Stimulated activated CD8-positive, alpha-beta memory T cell treated with anti-CD3 and anti-CD28 coated beads, Interleukin-4, amount 100 ng/mL, for 48 hours (primary cell): ENCODE measurements at places on chromosomes 3 and 15.

DNA sequence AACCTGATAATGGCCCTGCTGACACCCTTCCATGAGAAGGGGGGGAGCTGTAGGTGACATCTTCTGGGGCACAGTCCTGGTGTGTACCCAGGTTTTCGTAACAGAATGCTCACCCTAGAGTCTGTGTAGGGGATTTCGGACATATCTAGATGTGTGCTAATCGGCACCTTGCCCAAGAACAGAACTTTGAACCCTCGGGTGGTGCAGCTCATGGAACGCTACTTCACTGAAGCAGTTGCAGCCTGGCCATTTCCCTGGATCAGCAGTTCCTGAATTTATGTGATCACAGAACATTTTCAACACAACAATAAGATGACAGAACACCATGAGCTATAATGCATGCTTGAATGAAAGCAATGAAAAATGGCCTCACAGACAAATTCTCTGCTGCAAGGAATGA is 57.5 kb upstream of the MUC13 start:
- no peak for DNase-seq

DNA sequence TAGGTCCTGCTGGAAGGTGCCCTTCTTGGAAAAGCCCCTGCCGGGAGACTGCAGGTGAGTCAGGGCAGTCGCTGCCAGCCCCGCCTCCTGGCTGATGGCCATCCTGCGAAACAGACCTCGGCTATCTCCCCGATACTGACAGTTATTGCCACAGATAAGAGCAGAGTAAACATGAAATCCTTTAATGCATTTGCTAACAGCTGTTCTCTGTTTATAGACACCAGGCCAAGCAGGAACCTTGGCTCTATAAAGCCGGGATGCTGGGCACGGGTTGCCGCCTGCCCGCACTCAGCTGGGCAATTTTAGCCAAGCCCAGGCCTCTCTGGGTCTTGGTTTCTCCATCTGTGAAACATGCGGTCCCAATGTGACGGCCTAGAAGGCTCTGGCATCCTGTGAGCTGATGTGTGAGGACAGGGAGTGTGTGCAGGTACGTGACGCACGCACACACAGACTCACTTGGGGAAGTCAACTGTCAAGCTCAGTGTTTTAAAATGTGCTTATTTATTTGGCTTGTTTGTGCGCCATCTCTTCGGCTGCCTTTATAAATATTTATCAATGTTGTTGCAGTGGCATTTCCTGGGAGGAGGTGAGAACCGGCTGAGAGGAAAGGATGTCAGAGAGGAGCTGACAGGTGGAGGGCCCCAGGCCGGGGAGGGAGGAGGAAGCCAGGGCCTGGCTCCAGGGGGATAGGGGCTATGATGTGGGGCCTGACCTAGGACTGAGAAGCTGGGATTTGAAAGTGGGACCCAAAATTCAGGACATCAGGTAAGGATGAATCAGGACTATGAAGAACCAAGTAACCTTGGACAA is 50.8 kb upstream of the PRR23E start:
- DNase-seq, result no peak

DNA sequence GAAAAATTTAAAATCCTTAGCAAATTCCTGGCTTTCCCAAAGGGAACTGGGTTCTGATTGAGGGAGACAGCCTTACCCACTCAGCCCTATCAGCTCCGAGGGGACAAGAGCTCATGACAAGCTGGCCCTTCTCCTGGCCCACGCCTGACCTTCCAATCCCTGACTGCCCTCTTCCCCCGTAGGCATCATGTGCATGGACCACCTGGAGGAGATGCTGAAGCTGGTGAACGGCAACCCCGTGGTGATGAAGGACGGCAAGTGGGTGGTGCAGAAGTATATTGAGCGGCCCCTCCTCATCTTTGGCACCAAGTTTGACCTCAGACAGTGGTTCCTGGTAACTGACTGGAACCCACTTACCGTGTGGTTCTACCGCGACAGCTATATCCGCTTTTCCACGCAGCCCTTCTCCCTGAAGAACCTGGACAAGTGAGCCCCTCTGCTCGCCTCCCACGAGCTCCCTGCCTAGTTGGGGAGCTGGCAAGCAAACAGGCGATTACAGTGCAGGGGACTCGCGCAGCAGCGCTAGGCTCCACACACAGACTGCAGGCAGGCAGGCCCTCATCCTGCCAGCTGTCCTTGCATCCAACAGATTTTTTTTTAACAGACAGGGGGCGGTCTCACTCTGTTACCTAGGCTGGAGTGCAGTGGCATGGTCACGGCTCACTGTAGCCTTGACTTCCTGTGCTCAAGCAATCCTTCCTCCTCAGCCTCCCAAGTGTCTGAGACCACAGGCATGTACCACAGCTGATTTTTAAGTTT is 16.8 kb downstream of the RPUSD3 start:
- no peak for DNase-seq

DNA sequence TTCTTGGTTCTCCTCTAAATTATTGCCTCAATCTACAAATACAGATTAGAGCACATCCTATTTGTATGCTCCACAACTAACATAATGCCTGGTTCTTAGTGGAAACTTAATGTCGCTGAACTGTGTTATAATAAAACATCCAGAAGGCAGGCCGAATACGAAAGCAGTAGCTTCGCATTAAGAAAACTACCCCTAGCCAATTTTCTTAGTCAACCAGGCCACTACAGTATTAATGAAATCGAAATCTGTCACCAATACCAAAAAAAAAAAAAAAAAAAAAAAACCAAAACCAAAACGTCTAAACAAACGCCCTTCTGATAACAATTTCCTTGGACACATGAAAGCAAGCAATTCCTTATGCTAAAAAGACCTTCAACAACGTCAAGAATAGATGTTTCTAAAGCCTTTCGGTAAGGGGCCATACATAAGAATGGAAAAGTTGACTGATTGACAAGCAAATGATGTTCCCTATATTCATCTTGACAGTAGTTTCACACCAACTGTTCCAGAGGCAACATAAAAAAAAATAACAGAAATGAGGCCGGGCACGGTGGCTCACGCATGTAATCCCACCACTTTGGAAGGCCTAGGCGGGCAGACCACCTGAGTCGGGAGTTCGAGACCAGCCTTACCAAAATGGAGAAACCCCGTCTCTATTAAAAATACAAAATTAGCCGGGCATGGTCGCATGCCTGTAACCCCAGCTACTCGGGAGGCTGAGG is 1.3 kb downstream of the DENND6A start:
- peak; percentile 44 for DNase-seq

DNA sequence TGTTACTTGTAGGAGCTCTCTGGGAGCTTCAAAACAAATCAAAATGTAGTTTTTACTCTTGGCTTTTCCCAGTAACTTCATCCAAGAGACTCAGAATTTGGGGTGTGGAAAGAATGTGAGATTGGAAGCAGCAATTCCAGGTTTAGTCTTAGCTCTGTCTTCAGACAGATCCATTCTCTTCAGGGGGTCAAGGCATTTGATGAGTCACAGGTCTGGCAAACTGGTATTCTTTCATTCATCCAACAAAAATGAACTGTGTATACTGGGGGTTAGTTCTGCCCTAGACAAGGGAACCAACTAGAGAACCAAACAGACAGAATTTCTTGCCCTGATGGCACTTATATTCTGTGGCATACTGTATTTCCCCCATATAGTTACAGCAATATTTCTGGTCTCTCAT is 36.3 kb upstream of the CADPS start:
- no peak for DNase-seq

- no peak for DNase-seq
These were observed 64.6 kb downstream of the GOLGA6L7 start for GRCh38 chr15:28783873-28784272.

- no peak for DNase-seq
These were observed 49.4 kb upstream of the ACVR2B start for GRCh38 chr3:38404286-38404685.

DNA sequence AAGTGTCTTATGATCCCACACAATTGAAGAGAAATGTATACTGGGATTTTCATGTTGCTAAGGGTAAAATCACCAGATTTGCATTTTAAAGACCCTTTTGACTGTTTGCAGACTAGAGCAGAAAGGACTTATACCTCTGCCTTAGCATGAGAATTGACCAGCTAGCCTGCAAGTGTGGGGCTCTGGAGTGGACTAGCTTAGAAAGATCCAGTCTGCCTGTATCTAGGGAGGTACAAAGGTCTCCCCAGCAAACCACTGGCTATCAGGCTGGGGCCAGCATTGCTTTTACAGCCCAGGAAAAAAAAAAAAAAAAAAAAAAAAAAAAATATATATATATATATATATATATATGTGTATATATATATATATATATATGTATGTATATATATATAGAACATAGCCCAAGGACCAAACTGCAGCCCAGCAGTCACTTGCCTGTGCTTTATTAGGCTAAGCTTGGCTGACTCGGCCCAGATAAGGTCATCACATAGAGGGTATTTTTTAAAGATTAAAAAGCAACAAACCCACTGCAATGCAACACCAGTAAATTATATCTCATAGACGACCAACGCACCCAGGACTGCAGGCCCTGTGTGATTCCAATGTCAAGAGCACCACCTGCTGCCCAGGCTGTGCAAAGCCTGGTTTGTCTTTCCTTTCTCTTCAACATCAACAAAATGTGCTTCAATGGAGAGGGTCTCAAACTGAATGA is 63.7 kb downstream of the DCLK3 start:
- peak; percentile 56 for DNase-seq

DNA sequence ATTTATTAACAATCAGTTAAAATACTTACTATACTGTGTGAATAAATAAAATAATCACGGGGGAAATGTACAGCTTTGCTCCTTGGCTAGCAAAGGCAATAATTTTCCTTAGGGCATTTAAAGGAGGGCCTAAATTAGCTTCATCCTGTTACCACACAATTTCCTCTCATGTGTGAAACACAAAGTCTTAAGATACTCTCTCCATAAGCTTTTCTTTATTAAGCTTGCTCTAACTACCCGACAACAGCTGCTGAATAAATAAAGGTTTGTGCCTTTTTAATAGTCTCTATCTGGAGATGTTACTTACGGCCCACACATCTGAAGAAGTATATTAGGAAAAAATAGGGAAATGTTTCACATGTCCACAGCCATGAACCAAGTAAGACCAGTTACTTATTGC is 29.7 kb downstream of the ZNF106 start:
- no peak for DNase-seq

GRCh38 chr3:158789592-158789991 is 12.3 kb upstream of the MFSD1 start:
- no peak for DNase-seq

DNA sequence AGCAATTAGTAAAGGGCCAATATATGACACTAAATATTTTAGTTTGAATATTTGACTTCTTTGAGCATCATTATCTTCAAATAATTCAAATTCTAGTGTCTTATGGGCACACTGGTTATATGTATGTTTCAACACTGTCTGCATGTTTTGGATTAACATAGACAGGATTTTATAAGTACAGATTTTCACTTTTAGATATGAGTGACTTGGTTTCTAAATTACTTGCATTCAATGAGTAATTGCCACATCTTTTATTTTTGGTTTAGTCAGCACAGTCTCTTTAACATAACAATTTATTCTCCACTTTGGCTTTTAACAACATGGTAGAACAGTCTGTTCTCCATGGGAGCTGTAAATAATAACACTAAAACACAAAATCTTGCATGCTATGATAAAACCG is 674.8 kb downstream of the TBL1XR1 start:
- DNase-seq, result no peak

DNA sequence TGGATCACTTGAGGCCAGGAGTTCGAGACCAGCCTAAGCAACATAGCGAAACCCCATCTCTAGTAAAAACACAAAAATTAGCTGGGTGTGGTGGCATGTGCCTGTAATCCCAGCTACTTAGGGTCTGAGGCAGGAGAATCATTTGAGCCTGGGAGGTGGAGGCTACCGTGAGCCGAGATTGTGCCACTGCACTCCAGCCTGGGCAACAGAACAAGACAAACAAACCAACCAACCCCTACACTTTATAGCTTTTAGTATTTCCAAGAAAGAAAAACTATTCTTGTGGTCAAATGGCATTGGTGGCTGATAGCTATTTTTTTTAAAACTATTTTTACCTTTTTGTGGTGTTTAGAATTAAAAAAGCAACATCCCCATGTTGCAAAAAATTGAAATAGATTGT is 7.2 kb downstream of the TMEM45A start:
- DNase-seq, result no peak

DNA sequence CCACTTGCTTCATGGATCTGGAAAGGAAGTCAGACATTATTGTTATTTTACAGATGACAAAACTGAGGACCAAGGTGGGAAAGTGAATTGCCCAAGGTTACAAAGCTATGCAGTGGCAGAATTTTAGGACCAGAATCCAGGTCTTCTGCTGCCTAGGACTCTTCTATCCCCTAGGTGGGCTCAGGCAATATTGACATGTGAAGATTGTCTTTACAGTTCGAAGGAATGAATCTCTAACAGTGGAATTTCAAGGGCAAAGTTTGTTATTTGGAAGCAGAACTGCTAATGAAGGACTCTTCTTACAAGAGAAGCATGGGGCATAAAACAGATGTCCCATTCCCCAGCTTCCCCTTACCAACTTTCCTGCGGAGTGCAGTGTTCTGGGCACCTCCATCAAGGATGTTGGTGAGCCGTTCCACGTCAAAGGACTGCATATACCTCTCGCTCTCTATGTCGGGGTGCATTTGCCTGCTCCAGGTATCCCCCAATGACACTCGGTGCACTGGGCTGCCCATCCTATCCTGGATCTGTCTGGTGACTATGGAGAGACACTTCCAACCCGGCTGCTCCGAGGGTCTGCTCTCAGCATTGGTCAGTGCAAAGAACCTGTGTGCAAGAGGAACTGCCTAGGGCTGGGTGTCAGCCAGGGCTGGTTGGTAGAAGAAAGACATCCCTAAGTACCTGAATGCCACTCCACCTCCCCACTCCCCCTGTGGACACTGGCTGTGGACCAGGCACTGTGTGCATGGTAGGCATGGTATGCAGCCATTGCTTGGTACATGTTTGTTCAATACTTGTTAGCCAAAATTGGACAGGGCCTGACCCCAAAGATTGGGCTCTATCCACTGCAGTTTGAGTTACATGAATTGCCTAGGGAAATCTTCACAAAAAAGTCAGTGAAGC is 2.1 kb downstream of the ACOX2 start:
- no peak for DNase-seq

DNA sequence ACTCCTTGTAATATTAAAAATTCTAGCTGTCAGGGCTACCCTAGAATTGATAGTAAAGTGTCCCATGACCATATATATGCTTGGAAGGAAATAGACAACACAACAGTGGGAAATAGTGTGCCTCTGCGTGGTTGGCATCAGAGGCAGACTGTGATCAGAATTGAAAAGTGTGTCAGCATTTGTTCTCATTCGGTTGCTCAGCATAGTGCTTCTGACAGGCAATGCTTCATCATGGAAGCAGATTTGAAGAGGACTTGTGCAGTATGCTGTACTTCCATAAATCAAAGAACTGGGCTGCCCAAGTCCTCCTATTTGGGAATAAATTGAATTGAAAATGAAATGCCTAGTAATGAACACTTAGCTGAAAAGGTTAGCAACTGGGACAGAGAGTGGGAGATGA is 435.7 kb downstream of the DIPK2A start:
- DNase-seq, result no peak
